Activated T-cell treated with anti-CD3 and anti-CD28 coated beads for 48 hours (primary cell): ENCODE measurements at places on chromosomes 1 and 21.

GRCh38 chr1:75643460-75643859 lies 32.5 kb upstream of the SLC44A5 start:
- DNase-seq = no peak

- DNase-seq = no peak
These were observed 20.6 kb downstream of the NDUFS5 start for GRCh38 chr1:39046613-39047210.

DNA sequence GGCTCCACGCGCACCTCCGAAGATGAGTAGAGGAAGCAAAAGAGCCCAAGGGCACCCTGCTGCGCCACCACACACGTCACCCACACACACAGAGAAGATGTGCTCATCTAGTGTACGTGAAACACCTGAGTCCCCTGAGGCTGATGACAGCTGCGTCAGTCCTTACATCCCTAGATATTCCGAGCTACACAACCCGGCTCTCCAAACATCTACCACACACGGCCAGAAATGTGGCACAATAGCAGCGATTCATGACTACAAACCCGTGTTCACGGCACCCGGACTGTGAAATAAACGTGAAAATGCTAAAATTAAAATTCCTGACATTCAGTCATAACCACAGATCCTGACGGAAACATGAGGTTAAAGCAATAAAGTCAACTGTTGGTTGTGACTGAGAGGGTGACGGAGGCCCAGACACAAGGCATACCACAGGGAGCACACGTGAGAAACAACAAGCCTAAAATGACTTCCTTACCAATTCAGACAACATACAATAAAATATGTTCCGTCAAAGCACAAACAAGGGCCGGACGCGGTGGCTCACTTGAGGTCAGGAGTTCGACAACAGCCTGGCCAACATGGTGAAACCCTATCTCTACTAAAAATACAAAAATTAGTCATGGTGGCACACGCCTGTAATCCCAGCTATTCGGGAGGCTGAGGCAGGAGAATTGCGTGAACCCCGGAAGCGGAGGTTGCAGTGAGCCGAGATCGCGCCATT lies 7.3 kb downstream of the SSU72 start:
- DNase-seq = no peak

GRCh38 chr1:30083800-30084464 lies 639.5 kb downstream of the MATN1 start:
- no peak for DNase-seq

- DNase-seq = no peak
These were observed 686 bp downstream of the ARF1 start for GRCh38 chr1:228082918-228083870.

DNA sequence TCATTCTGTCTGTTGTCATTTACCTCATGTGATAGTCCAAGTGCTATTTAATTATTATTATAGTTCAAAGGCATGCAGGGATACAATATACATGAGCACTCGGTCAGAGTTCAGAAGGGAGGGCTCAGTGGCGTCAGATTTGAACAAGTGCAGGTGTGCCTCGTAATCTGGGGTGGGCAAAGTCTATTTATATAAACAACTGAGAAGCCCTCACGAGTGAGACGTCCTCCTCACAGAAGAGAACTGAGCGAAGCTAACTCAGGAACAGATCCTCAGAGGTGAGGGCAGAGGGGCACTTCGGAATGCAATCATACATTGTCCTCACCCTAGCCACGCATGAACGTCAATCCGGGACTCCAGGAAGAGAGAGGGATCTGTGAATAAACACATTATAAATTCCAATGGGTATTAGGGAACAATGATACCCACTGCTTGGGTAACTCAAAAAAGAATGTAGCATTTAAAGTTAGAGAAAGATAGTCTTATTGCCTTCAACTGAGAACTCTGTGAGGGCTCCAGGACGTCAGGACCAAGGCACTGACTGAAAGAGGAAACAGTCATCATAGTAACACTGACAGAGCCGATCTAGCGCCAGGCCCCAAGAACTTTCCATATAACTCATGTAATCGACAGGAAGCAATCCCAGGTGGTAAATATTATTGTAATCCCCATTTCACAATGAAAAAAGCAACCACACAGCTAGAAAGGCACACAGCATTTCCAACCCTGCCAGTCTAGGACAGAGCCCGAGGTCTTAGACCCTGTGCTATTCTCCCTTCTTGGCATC lies 127.1 kb upstream of the B3GALT2 start:
- DNase-seq = no peak

DNA sequence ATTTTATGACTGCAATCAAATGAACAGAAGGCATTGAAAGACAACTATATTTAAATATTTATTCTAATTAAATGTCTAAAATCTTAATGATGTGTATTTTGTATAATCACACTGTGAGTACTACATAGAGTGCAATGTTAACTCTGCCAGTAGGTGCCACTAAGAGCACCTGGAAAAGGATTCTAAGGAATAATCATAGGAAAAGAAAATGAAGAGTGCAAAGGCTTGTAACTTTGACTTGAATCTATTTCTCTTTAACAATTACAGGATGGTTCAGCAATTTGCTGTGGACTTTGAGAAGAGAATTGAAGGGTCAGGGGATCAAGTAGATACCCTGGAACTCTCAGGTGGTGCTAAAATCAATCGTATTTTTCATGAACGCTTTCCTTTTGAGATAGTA lies 200.4 kb downstream of the DNM3 start:
- no peak for DNase-seq

- DNase-seq = no peak
These were observed 18.7 kb upstream of the SLAMF1 start for GRCh38 chr1:160665330-160666078.

- DNase-seq = no peak
These were observed 44.4 kb downstream of the ATP2B4 start for GRCh38 chr1:203671047-203671446.

- DNase-seq = no peak
These were observed 38.9 kb downstream of the RTCA start for GRCh38 chr1:100304921-100305320.
